PC-9 (cell line): ENCODE measurements at places on chromosomes 1 and 21. TPM values are rescaled to one million over a fixed set of nuclear protein-coding genes. Genes with fewer than 3 reads are reported as not detected.

- no peaks in the 10 kb centered on the region for H3K27me3 ChIP-seq
- no peaks in the 10 kb centered on the region for H3K36me3 ChIP-seq
- DNase-seq = no peak
Measured at GRCh38 chr1:24344090-24344742, 25.1 kb downstream of the GRHL3 start.

DNA sequence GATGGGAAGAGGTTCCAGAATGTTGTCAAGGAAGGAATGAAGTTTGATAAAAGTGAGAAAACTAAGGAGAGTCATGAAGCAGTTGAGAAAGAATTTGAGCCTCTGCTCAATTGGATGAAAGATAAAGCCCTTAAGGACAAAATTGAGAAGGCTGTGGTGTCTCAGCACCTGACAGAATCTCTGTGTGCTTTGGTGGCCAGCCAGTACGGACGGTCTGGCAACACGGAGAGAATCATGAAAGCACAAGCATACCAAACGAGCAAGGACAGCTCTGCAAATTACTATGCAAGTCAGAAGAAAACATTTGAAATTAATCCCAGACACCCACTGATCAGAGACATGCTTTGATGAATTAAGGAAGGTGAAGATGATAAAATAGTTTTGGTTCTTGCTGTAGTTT lies 142.8 kb downstream of the CDC7 start:
- no peak overlapping the region for H3K4me3 ChIP-seq
- no peaks in the 10 kb centered on the region for H3K27me3 ChIP-seq
- H3K36me3 ChIP-seq = no peaks in the 10 kb centered on the region
- no peak overlapping the region for H3K27ac ChIP-seq
- no peaks in the 10 kb centered on the region for H3K4me1 ChIP-seq
- DNase-seq = no peak

GRCh38 chr1:58288624-58289142 lies 257.8 kb downstream of the OMA1 start:
- no peaks in the 10 kb centered on the region for H3K36me3 ChIP-seq
- H3K27ac ChIP-seq = no peak overlapping the region
- no peaks in the 10 kb centered on the region for H3K27me3 ChIP-seq
- DNase-seq = no peak
- H3K4me1 ChIP-seq = no peaks in the 10 kb centered on the region
- H3K4me3 ChIP-seq = no peak overlapping the region

ADPRS gene
- 30.0 and 43.1 TPM in 2 replicates for total RNA-seq

CRABP2 gene
- 142 and 286 TPM in 2 replicates for total RNA-seq
